ENCODE measurements at places on chromosomes 1 and 21. TPM values are rescaled to one million over a fixed set of nuclear protein-coding genes. Genes with fewer than 3 reads are reported as not detected.

Gene S100A7
- not detected for total RNA-seq

Gene AGTRAP
- 40.0 TPM for total RNA-seq

Gene PCAT6
- 1.8 TPM for total RNA-seq

Gene CLDN17
- not detected for total RNA-seq

Gene CLCA2
- not detected for total RNA-seq

Gene MR1
- total RNA-seq: 32.7 TPM

Gene SAMD13
- 0.40 TPM for total RNA-seq

Gene CCDC27
- total RNA-seq: not detected

Gene GBP4
- 80.9 TPM for total RNA-seq

Gene TCHHL1
- not detected for total RNA-seq

Gene GJA8
- not detected for total RNA-seq

Gene NTRK1
- total RNA-seq: 2.4 TPM

Gene TTLL7
- total RNA-seq: 1.1 TPM

Gene TOMM40L
- total RNA-seq: 19.6 TPM

Gene SPRR2A
- total RNA-seq: not detected

Gene DDI2
- 36.5 TPM for total RNA-seq

Gene PGLYRP4
- not detected for total RNA-seq

Gene MT1HL1
- not detected for total RNA-seq

Gene SDC3
- 0.05 TPM for total RNA-seq

Gene FNDC10
- 9.1 TPM for total RNA-seq

Gene ADGRL2
- not detected for total RNA-seq

Gene GSTM1
- 0.24 TPM for total RNA-seq

Gene SORT1
- total RNA-seq: 3.9 TPM

Gene PTPRF
- 1.3 TPM for total RNA-seq

Gene CHIT1
- 0.81 TPM for total RNA-seq

Gene ZNF496
- total RNA-seq: 11.6 TPM

Gene MCOLN3
- 11.5 TPM for total RNA-seq

Gene BSND
- not detected for total RNA-seq

Gene SPATA46
- not detected for total RNA-seq

Gene ERG
- total RNA-seq: not detected

Gene IFI16
- 232 TPM for total RNA-seq

Gene PLPP3
- total RNA-seq: not detected

Gene SLC37A1
- total RNA-seq: 23.2 TPM

Gene SHE
- not detected for total RNA-seq

Gene THEM5
- total RNA-seq: not detected

Gene ASPM
- 69.8 TPM for total RNA-seq

Gene VWA1
- total RNA-seq: 0.33 TPM
